ENCODE measurements at places on chromosomes 11 and 22.

GRCh38 chr11:114395736-114396135 lies 4.6 kb downstream of the C11orf71 start:
- no peak for DNase-seq

DNA sequence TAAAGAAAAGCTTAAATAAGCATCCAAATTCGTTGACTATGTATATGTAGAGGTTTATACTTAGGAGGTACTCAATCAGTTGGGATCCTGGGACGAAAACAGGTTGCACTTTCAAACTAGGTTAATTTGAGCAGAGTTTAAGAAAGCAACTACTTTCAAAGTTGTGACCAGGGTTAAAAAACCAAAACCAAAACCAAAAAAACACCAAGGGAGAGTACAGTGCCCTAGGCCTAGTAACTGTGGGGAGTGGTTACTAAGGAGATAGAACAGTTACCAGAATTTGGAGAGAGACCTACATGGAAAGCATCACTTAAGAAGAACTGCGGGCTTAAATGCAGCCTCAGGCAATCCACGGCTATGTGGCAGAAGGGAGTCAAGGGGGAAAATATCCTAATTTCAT lies 148.3 kb downstream of the JRKL start:
- DNase-seq, result no peak

GRCh38 chr22:39519681-39520225 lies 609 bp upstream of the ATF4 start:
- DNase-seq, result no peak

GRCh38 chr11:16382638-16383380 lies 26.5 kb upstream of the SOX6 start:
- DNase-seq, result no peak

- DNase-seq, result no peak
Measured at GRCh38 chr11:111729831-111730311, 36.3 kb downstream of the PPP2R1B start.

DNA sequence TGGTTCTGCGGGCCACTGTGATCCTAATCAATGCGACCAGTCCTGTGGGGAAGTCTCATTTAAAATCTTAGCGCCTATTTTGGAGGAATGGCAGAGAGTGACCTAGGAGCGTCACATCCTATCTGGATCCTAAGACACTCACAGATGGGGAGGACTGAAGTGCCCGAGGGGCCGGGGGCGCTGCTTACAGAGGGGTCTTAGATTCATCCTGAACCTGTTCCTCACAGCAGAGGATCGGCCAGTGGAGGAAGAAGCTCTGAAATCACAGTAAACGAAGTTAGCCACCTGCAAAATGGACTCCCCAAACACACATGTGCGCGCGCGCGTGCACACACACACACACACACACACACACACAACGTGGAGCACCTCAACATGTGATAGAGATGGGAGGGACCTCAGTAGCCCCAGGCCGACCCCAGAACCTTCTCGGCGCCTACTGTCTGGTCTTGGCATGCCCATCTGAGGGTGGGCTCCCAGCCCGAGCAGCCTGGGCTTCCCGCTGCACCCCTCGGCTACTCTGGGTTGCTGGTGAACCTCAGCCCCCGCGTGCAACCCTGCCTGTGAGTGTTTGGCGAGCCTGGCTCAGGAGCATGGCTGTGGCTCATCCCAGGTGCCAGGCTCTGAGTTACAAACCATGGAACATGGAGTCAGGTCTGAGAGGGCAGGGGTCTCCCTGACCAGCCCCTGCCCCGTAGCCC lies 613.3 kb downstream of the TBC1D22A start:
- DNase-seq, result no peak

DNA sequence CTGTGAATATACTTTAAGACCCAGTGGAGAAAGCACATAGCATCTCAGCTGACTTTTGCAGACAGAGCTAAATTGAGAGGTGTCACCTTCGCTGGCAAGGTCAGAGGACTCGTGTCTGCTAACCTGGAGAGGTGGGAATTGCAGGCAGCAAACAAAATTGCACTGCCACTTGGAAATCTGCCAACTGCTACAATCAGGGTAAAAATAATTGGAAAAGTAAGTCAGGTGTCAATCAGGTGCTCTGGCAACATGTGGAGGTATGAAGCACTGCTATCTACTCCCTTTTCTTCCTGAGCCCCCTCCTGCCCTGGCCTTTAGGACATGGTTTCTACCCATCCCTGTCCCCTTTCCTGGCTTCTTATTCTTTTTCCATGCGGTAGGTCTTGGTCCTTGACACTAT lies 24.1 kb upstream of the LRRC55 start:
- DNase-seq, result no peak

GRCh38 chr11:105298630-105299029 lies 159.1 kb upstream of the CARD18 start:
- DNase-seq, result no peak

DNA sequence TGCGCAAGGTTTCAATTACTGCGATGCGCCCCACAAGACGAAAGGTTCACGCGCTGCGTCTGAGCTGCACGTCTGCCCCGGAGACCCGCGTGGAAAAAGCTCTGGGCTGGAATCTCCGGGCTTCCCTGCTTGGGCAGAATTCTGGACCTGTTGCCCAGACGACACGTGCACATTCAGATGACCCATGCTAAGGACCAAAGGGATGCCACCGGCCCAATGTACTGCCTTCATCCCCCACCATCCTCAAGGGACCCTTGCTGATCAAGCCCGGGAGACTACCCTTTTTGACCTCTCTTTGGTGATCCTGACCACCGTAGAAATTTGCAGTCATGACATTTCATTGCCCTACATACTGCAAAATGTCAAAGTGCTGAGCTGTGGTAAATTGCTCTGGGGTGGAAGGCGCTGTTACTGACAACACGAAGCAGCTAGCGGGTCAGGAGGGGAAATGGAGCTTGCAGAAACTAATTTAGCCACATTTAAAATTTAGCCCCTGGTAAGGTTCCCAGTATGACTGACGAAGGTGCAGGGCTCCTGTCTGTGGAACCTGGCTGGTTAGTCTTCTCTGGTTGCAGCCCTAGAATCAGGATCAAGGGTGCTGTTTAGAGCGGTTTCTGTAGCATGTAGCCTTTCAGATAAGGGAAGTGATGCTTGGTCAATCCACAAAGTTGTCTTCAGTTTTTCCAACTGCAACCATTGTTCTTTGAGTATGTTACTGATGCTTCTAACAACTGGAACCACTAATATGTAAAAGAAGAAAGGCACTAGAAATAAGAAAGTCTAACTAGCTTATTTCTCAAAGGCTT lies 81.9 kb downstream of the PRR5L start:
- DNase-seq, result no peak

DNA sequence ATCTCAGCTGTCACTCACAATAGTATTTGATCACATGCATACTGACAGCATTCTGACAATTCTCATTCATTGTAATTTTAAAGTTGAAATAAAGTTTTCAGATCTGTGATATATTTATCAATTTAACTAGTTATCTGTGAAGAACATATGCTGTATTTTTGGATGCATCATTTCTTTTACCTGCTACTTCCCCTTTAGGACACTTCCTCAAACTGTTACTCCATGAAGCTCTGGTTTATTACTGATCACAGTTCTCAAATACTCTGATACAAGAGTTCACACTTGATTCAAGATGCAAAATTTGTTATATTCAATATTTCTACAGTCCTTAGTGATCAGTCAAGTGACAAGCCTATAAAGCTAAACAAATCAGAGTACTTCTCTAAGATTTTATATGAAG lies 1655.2 kb downstream of the LRRC4C start:
- DNase-seq, result no peak

GRCh38 chr11:121671283-121672168 lies 218.8 kb upstream of the SORL1-AS1 start:
- no peak for DNase-seq

- no peak for DNase-seq
Measured at GRCh38 chr11:110757066-110757465, 44.8 kb upstream of the ARHGAP20 start.

DNA sequence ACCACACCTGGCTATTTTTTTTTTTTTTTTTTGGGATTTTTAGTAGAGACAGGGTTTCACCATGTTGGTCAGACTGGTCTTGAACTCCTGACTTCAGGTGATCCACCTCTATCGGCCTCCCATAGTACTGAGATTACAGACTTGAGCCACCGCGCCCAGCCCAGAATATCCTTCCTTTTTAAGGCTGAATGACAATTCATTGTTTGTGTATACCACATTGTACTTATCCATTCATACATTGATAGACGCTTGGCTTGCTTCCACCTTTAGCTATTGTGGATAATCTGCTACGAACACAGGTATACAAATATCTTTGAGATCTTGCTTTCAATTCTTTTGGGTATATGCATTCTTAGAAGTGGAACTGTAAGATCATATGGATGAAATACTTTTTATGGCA lies 10.8 kb upstream of the RASSF10 start:
- no peak for DNase-seq

- no peak for DNase-seq
Measured at GRCh38 chr11:132463295-132464002, 1068.9 kb downstream of the OPCML start.

GRCh38 chr11:105592035-105592434 lies 17.8 kb upstream of the GRIA4 start:
- no peak for DNase-seq

DNA sequence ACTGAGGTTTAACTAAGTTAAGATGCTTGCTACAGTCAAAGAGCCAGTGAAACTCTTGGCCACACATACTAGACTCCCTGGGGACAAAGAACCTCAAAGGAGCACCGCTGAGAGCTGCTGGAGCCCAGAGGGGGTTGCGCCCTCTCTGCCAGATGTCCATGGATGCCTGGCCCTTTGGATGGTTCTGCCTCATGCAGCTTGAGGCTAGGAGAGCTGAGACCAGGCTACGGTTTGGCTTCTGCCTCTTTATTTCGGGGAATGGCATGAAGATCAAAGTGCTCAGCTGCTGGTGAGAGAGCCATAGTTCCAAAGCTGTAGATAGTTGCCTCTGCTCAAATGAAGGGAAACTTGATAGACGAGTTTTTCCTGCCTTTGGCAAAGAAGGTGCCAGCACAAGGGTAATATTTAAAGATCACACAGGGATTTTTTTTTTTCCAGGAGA lies 43.0 kb downstream of the RASSF10 start:
- no peak for DNase-seq

DNA sequence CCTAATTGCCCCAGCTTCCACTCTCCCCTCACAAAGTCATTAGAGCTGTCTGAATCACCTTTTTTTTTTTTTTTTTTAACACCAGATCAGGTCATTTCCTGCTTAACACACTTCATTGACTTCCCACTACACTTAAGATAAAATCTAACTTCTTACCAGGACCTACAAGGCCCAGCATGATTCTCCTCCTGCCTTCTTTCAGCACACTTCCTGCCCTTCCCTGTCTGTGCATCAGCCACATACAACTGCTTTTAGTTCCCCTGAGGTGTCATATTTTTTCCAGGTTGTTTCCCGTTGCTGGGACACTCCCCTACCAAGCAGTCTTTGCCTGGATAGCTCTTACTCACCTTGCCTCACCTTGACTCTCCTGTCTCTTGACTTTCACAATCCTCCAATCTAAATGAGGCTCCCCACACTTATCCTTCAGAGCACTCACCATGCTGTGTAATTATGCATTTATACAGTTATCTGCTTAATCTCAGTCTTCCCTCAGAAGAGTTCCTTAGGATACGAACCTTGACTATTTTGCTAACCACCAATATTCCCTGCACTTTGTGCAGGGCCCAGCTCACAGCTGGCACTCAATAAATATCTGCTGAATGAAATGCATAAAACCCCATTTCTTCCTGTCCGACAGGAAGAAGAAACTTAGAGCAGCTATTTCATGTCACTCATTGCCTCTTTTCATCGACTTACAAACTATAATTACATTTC lies 96.6 kb upstream of the AKIP1 start:
- DNase-seq, result no peak

DNA sequence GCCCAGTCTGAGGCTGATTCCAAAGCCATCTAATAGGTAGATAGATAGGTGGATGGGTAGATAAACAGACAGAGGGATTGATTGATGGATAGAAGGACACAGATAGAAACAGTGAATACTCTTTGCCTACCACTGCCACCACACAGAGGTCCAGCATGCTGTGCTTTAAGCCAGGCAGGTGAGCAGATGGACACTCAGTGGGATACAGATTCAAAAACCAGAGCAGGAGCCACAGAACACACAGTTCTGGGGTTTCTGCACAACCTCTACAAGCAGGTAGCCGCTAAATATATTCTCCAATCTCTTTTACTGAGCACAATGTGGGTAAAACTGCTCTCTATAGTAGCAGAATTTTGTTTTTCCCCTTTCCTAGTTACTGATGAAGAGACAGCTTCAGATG lies 20.5 kb upstream of the JHY start:
- DNase-seq, result no peak

DNA sequence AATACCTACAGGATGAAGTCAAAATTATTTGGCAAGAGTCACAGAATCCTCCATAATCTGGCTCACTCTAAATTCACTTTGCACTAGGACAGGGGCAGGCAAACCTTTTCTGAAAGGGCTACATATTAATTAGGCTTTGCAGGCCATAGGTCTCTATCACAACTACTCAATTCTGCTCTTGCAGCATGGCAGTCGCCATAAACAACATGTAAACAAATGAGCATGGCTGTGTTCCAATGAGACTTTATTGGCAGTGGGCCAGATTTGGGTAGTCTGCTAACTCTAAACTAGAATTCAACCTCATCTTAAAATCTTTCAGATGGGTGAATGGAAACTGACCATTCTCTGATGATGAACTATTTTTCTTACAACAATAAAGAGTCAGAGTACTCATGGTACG lies 5.8 kb downstream of the THRSP start:
- no peak for DNase-seq

DNA sequence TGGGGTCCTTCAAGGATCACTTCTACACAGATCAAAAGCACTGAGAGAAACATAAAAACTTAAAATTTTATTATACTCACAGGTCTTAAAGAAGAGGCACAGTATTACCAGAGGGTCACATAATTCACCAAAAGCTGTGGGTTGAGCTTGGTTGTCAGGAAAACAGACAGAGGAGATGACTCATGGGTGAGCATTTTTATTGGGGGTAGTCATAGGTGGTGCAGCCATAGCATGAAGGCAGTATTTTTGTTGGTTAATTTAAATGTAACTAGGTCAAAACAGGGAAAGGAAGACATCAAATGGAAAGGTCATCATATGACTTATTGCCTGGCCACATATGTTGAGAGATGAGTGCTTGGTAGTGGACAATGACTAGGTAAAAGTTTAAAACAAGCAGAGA lies 24.2 kb downstream of the OR5B17 start:
- DNase-seq, result no peak

DNA sequence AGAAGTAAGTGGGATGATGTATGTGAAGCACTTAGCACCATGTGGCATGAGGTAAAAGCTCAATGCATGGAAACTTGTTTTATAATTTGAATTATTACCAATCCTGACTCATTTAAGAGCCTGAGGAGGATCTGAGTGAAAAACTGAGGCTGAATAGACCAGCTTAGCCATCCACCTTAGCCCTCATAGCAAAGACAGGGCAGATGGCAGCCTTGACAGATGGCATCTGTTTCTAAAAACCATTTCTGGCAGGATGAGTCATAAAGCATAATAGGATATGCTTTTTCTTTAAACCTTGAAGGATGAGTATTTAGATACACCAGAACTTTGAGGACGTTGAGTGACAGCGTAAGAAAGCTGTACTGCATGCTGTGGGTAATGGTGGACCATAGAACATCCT lies 61.0 kb upstream of the NAV2 start:
- DNase-seq, result no peak
